Smooth muscle cell of the coronary artery (primary cell): ENCODE measurements at places on chromosomes 13 and 19. TPM values are rescaled to one million over a fixed set of nuclear protein-coding genes. Genes with fewer than 3 reads are reported as not detected.

The RNU6-9 gene
- not detected in 2 replicates for total RNA-seq

The CARS2 gene
- 55.8 and 111 TPM in 2 replicates for total RNA-seq

The ERICH4 gene
- not detected in 2 replicates for total RNA-seq

The ADGRE1 gene
- total RNA-seq = 0.08 TPM in 1 of 2 replicates, not detected in the other

The HSH2D gene
- total RNA-seq = not detected in 2 replicates

The UNC13A gene
- 0.70 and 2.2 TPM in 2 replicates for total RNA-seq

The ZNF606 gene
- 7.4 and 12.3 TPM in 2 replicates for total RNA-seq

The ZNF99 gene
- not detected in 2 replicates for total RNA-seq

The TIMM29 gene
- total RNA-seq = 13.2 and 25.6 TPM in 2 replicates

The IGSF23 gene
- total RNA-seq = 0.08 TPM in 1 of 2 replicates, not detected in the other
